ENCODE measurements at places on chromosomes 3 and 15.

DNA sequence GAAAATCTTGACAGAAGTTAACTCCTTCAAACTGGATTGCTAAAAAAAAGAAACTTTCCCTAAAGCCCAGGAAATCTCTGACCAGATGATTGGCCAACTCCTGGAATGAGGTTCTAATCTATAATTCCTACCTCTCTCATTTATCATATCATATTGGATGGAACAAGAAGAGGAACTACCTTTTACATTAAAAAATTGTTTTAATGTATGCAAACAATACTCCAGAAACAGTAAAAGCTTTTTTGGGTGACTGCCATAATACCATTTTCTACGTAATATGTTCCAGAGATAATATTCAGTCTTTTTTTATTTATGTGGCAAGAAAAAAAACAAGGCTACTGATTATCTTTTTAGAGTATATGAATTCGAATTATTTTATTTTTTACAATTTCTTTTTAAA lies 204.4 kb downstream of the TUSC7 start:
- no peak for DNase-seq

DNA sequence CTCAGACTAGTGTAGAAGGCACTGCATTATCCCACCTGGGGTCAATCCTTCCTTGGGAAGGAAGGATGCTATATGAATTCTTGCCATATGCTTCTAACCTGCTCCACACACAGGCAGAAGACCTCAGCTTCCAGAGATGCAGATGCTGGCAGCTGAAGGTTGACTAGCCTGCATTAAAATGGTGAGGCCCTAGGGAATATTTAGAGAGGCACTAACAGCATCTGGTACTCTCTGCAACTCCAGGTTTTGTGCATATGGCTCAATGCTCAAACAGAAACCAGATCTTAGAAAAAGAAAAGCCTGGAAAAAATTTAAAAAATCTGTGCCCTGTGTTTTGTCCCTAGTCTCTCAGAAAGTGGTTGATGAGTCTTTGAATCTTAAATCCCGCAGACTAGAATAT lies 56.0 kb upstream of the MYRIP start:
- DNase-seq = no peak

- no peak for DNase-seq
Measured at GRCh38 chr15:83475551-83475950, 28.4 kb downstream of the SH3GL3 start.

DNA sequence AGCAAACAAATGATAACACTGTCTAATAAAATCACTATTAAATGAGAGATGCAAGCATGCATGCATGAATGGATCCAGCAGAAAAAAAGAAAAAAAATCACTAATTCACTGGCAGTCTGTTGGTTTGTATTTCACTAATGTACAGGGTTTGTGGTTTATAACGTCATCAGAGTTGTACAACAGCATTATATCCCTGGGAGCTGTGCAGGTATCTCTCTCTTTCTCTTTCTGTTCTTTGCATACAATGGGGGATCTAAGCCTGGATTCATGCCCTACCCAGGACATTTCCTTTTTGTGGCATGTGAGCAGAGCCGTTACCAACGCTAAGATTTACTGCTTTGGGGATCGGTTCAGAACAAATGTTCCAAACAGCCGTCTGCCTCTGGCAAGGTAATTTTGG lies 229.5 kb downstream of the SOX2 start:
- DNase-seq = no peak

DNA sequence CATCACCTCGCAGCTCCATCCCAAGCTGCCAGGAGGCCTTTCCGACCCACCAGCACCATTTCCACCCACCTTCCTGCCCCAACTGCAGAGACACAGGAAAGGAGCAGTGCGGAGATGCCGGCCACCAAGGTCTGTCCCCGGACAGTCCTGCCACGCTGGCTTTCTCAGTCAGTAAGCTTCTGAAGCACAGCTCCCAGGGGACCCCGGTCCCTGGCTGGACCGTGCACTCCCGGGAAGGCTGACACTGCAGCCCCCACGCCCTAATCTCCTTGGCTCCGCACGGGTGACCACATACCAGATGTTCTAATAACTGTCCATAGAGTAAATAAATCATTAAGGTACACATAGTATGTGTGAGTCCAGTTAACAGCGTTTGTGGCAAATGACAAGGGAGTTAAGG lies 73.5 kb downstream of the VGLL4 start:
- DNase-seq = no peak

- DNase-seq = no peak
Measured at GRCh38 chr15:80105595-80105994, 46.1 kb downstream of the ZFAND6 start.

- DNase-seq = no peak
Measured at GRCh38 chr3:194357681-194358080, 6.6 kb upstream of the CPN2 start.

- no peak for DNase-seq
Measured at GRCh38 chr15:67189326-67190051, 65.0 kb downstream of the AAGAB start.

- DNase-seq = no peak
Measured at GRCh38 chr3:146593776-146594175, 11.4 kb downstream of the PLSCR5 start.

DNA sequence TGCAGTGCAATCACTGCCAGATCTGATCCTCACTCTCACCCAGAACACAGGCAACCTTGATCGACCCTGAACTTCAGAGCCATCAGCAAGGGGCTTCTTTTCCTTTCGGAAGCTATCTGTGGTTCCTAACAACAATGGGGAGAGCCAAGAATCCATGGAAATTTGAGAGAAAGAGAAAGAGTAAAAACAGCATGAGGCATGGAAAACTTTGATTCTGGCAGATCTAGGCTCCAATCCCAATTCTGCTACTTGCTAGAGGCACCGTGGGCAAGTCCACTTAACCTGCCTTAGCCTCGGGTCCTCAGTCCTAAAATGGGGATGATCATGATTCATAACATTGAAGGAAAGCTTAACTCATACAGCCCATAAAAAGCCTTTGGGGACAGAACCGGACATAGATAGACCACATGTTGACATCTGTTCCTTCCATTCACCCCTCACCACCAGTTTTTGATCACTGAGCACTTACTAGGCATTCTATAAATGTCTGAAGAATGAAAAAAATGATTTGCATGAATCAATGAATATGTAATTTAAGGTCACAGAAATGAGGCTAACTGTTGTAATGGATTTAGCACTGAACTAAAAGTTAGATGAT lies 605.7 kb upstream of the CFAP20DC start:
- DNase-seq = no peak

GRCh38 chr3:48112813-48113212 lies 75.4 kb downstream of the CDC25A start:
- no peak for DNase-seq

GRCh38 chr3:7953449-7954014 lies 548.1 kb upstream of the LMCD1 start:
- DNase-seq = no peak

DNA sequence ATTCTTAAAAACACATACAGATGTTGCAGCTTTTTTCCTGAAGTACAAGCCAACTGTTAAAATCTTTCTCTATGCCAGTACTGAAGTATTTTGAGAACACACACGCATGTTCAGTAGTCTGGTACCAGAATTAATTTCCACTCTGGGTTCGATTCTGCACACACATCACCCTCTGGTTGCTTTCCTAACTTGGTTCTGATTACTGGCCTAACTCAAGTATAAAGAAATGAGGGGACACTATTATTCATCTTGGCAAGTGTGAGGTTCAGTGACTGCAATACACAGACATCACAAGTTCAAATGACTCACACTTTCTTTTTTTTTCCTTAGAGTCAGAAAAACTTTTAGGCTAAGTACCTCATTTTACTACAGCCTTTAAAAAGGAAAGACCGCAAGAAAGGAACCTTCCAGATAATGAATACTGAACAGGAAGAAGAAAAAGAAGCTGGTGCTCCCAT lies 37.4 kb upstream of the LDHAL6B start:
- no peak for DNase-seq

- no peak for DNase-seq
Measured at GRCh38 chr15:71447328-71448250, 332.3 kb downstream of the THSD4 start.

Data from NCI-H2081 (cell line).